ENCODE measurements at places on chromosomes 7 and 10.

DNA sequence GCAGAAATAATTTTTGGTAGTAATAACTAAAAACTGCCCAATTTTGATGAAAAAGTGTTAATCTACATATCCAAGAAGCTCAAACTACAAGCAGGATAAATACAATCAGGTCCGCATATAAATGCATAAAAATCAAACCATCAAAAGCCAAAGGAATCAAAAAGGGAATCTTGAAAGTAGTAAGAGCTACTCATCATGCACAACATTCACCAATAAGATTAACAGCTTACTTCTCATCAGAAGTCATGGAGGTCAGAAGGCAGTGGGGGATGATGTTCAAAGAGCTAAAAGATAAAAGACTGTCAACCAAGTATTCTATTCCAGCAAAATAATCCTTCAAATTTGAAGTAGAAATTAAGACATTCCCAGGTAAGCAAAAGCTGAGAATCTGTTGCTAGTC lies 76.4 kb downstream of the CRPPA start:
- no peak for DNase-seq

GRCh38 chr7:79506481-79506880 lies 53.0 kb upstream of the MAGI2 start:
- DNase-seq, result no peak

GRCh38 chr10:11795101-11795920 lies 27.8 kb upstream of the PROSER2 start:
- no peak for DNase-seq

DNA sequence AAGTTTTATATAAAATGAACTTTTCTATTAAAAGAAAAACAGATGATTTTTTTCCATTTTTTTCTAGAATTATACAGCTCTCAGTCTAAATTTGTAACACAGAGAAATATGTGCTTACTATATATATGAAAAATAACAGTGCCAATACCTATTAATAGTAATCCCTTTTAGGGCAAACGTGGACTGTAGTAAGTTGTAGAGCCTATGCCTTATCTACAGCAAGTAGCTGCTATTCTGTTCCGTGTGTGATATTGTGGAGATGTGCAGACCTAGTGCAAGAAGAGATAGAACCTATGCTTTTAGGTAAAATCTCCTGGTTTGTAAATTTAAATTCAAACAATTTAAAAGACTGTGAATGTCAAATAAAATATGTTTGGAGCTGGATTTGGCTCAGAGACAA lies 72.9 kb downstream of the FAS start:
- no peak for DNase-seq

- peak; percentile 36 for DNase-seq
These were observed 130.6 kb downstream of the SPAG6 start for GRCh38 chr10:22475651-22476600.

- DNase-seq, result peak; percentile 7
These were observed 216.8 kb downstream of the TCERG1L start for GRCh38 chr10:131094527-131095312.

GRCh38 chr7:90236721-90237289 lies 8.2 kb upstream of the CFAP69 start:
- no peak for DNase-seq
